ENCODE measurements at places on chromosomes 6 and 20. TPM values are rescaled to one million over a fixed set of nuclear protein-coding genes. Genes with fewer than 3 reads are reported as not detected.

Gene PGC
- not detected for total RNA-seq

GRCh38 chr6:33607784-33608161, 13.3 kb upstream of the ITPR3 start:
- peak overlapping the region; percentile 31 for H3K27ac ChIP-seq
- no peaks in the 10 kb centered on the region for H3K27me3 ChIP-seq
- H3K4me3 ChIP-seq = no peak overlapping the region
- peak; percentile 48 for DNase-seq

GRCh38 chr6:41505122-41506049, 40.8 kb upstream of the FOXP4 start:
- no peaks in the 10 kb centered on the region for H3K27me3 ChIP-seq
- H3K4me3 ChIP-seq = peak overlapping the region; percentile 47
- peak; percentile 84 for DNase-seq
- H3K36me3 ChIP-seq = no peaks in the 10 kb centered on the region

DNA sequence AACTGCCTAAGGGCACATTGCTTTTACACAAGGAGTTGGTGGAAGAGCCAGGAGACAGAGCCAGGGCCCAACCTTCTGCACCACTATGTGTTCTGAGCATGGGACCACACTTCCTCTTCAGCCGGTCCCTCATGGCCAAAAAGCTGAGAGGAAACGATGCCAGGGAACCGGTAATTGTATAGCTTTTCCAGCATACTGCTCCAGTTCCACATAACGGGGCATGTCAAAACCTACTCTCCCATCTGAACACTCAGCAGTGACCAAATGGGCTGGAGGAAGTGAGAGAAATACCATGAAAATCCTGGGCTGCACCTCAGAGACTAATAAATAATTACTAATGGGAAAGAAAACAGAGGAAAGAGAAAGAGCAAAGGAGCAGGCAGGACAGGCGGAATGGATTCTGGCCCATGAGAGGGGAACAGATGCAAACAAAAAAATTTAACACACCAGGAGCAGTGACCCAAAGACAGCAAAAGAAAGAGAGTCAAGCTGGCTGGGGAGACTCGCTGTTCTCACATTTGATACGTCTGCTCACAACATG, 52.0 kb upstream of the BMP2 start:
- DNase-seq = peak; percentile 28
- H3K27ac ChIP-seq = no peak overlapping the region
- H3K4me1 ChIP-seq = no peaks in the 10 kb centered on the region
- H3K4me3 ChIP-seq = no peak overlapping the region
- H3K36me3 ChIP-seq = no peaks in the 10 kb centered on the region

Data from testis (tissue), 5 donors.